ENCODE measurements at places on chromosomes 7 and 10.

GRCh38 chr10:60009276-60009675, 102.9 kb upstream of the CCDC6 start:
- no peak for DNase-seq

- DNase-seq = no peak
Observed at GRCh38 chr10:102334101-102334500, 61.4 kb upstream of the NFKB2 start.

- DNase-seq = no peak
Observed at GRCh38 chr7:140509789-140510188, 30.5 kb upstream of the MKRN1 start.

DNA sequence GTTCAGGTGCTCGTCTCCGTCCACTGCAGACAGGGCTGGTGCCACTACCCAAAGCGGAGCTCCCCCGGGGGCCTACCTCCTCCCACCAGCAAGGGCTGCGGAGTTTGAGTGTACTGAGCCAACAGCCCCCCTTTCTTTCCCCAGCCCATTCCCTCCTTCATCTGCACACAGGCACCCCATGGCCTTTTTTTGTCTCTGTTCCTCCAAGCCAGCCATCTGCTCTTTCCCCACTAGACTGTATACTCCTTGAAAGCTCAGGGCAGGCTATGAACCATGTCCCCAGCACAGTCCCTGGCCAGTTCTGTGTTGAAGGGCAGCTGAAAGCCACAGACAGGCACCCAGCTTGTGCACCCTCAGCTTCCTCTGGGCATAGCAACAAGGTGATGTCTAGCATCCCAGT, 99.4 kb downstream of the ZMIZ1 start:
- DNase-seq = no peak

- DNase-seq = no peak
Observed at GRCh38 chr7:638256-639011, 88.1 kb upstream of the DNAAF5 start.

DNA sequence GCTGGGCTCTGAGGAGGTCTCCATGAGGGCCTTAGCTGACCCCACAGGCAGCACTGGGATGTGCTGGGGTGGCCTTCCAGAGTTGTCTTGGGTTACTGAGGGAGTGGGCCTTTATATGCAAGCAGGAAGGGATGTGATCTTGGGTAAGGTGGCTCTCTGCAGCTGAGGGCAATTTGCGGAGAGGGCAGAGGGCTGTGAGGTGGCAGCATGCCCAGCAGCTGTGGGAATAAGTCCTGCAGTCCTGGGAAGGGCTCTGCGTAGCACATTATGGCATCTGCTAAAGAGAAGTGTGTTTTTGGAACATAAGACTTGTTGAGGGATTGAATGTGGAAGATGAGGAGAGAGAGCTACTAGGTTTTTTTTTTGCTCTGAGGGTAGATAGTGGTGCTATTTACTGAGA, 99.6 kb upstream of the KMT2E start:
- DNase-seq = no peak

GRCh38 chr10:33981301-33981700, 646.8 kb upstream of the NRP1 start:
- DNase-seq = no peak

- DNase-seq = no peak
Observed at GRCh38 chr7:155825336-155825735, 13.1 kb upstream of the SHH start.

DNA sequence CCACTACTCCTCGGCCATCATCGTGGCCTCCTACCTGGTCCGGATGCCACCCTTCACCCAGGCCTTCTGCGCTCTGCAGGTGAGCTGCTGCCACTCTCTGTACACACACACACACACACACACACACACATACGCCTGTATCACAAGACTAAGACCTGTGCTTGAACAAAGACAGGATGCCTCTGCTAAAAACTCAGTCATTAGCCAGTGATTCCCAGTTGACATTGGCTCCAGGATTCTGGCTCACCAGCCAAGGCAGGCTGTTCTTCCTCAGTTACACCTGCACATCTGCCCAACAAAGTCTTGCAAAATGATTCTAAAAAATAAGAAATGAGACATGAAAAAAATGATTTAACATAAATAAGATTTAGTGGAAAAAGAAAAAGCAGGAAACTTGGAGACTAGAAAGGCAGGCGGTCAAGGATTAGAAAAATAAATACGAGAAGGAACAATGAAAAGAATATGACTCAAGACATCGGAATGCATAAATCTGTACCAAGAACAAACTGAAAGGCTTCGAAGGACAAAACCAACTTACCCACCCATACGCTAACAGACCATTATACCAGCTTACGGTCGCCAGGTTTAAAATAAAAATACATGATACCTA, 7.4 kb upstream of the LRRC18 start:
- no peak for DNase-seq

DNA sequence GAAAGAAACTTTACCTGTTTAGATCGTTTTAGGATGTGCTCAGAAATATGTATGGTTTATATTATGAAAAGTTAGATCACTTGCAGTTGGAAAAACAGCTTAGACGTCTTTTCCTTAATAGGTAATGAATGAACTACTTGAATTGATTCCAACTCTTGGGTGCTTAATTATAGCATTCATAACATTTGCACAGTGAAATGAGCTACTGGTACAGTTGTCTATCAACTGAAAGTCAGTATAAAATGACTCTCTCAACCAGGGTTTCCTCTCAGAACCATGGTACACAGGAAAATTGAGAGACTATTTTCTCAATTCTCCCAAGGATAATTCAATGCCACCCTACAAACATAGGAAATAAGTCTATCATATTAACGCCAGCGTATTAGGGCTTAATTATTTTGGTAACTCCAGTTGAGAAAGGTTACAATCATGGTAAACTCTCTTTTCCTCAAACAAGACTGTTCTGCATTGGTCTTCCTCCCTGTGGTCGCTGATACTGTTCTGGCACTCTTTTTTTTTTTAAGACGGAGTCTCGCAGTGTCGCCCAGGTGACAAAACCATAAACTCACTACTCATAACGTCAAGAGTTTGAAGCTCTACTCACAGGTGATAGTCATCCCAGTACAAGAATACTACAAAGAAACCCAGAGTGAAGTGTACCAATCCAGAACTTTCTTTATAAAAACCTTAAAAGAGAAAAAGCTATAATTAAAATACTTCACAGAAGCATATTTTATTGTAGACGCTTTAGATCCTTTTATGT, 2.0 kb downstream of the ANLN start:
- no peak for DNase-seq

DNA sequence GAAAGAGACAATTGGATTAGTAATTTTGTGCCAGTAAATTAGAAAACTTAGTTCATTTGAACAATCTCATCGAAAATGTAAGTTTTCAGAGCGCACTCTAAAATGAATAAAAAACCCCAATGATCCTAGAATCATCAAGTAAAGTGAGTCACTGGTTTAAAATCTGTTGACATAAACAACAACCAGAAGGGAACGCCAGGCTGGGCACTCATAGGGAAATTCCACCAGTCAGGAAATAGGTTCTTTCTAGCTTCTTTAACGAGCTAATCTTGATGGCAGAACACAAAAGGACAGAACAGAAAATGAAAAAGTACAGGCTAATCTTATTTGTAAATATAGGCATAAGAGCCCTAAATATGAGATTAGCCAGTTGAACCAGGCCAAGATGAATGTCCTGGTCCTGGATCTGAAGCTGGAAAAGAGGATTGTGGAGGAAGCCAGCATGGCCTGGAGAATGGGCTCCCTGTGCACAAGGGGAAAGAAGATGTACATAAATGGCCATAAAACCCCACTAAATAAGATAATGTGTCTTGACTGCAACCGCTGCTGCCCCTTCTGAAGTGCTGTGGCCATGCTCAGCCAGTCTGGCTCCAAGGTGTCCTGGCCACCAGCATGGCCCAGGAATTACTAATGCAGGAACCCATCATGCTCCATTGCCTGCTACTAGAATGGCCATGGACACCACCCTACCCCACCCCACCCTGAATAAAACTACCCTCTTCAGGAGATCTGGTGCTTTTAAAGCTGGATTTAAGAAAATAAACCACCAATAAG, 114.0 kb downstream of the WDFY4 start:
- DNase-seq = no peak

DNA sequence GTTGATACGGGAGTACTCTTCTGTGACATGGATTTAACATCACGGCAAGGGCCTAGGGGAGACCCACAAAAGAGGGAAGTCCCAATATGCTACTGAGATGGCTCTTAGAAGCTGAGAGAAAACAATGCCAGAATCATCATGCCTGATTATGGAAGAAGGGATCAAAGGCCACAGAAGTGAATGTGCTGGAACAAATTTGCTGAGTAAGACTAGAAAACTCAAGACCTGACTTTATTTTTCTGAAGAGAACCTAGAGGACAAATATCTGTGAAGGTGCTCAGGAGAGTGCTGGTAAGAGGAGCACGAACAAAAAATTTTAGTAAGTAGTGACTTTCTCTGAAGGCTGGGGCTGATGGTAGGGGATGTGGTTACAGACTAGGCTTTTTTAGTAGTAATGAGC, 277.0 kb downstream of the ZEB1 start:
- no peak for DNase-seq

- DNase-seq = no peak
Observed at GRCh38 chr7:65438598-65438997, 64.9 kb downstream of the ZNF92 start.

DNA sequence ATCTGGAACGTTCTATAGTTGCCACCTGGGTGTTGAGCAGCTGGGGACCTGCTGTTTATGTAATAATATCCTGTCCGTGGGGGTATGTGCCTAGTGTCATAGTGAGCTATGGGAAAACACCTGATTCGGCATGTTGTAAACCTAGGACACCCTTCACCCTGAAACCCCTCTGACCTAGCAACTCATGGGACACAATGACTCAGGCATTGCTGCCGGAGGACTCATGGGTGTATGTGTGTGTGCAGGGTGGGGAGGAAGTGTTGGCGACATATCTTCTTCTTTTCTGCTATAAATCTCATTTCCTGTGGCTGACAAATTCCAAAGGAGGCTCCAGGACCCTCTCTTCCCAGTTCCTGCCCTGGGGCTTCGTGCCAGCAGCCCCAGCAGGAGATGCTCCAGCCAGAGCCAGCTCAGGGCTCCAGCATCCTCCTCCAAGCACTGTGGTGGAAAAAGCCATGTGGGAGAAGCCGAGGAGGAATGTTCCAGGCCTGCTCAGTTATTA, 77.0 kb upstream of the PODXL start:
- DNase-seq = no peak

- DNase-seq = no peak
Observed at GRCh38 chr7:77923419-77923818, 124.8 kb downstream of the PHTF2 start.

DNA sequence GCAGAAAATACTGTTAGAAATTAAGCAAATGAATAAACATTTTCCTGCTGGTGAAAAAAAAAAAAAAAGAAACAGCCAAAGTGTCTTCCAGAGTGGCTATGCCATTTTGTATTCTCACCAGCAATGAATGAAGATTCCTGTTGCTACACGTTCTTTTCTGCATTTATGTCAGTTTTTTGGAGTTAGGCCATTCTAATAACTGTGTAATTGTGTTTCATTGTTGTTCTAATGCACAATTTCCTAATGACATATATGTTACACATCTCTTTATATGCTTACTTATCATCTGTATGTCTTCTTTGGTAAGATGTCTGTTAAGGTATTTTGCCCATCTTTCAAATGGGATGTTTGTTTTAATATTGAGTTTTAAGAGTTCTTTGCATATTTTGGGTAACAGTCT, 213.7 kb downstream of the ITGB1 start:
- no peak for DNase-seq

All from CD4-positive, alpha-beta T cell treated with Interleukin-15 for 4 hours (primary cell).